ENCODE measurements at places on chromosomes 4 and X.

- no peak for DNase-seq
Observed at GRCh38 chrX:154727871-154728270, 23.0 kb downstream of the GAB3 start.

- no peak for DNase-seq
Observed at GRCh38 chr4:165378745-165379677, at the start of gene CPE. TSS of gene CPE (plus strand) at chr4:165379008. CDS start at chr4:165379222, 214 bp downstream.

DNA sequence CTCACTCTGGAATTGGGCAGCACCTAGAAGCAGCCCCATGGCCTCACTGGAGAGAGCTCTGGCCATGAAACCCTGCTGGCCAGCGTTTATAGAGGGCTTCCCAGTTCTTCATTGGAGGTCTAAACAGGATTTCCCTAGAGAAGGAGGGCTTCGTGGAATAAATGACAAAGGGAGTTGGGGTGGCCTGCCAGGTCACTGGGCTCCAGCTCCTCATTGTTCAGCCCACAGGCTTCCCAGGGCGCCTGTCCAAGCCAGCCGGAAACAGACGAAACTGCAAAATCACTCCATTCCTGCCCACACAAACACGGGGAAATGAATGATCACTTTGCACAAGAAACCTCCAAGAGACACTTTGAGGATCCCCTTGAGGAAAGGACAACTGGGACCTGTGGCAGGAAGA, 189.7 kb downstream of the TSPAN5 start:
- DNase-seq = no peak

DNA sequence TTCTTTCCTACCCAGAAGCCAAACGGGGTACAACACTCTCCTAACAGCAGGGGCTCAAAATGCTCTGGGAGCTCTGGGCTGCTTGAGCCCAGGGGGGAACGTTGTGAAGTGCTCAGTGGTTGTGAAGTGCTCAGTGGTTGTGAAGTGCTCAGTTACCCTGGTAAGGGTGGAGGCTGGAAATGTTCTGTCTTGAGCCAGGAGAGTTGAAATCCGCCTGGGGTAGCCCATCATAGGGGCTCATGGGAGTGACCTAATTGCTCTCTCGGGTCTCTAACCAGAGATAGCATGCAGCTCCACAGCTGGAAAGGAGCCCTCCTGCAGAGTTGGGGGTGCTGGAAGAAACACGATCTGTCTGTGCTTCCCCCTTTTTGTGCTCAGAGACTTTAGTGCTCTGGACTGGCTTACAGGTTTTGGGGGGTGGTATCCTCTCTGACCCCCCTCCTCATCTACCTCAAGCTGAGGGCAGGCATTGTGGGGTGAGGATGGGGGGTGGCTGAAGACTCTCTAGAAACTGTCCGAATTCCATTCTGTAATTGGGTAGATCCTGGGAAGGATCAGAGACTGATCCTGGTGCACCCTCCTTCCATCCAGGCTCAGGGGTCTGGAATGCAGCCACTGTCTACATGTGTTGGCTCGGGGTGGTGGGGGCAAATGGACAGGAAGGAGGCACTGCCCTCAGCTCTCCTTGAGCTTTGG, 2.7 kb downstream of the EFNB1 start:
- DNase-seq = no peak

DNA sequence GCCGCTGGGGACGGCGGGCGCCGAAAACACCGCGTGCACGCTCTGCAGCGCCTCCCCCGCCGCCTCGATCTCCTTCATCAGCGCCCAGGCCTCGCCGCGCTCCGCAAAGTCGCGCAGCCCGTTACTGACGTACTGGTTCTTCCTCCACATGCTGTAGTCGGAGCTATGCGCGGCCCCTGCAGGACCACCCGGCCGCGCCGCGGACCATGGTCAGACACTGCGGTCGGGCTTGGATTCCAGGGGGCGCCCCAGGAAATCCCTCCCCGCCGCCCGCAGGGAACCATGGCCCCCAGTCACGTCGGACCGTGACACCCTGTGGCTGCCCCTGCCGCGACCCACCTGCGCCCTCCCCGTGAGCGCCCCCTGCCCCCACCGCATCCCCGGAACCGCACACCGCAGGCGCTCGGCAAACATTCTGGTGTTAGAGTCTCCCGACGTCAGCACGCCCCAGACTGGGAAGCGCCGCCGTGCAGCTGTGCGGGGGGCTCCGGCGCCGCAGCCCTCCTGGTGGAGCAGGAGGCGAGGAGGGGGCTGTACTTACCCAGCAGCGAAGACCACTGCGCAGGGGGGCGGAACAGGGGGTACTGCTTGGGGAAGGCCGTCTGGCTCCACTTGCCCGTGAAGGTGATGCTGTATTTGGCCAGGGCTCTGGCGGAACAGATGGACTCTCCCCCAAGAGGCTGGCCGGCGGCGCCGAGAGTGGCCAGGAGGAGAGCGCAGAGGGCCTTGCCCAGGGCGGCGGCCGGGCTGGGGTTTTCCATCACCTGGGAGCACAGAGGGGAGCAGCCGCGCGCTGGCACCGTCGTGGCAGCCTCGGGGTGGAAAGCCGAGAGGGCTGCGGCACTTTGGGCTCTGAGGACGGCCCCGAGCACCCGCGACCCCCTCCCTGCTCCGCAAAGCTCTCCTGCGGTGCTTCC, 814 bp downstream of the SPON2 start:
- DNase-seq = no peak

GRCh38 chr4:181958446-181958845, 284.8 kb upstream of the TENM3 start:
- DNase-seq = no peak

GRCh38 chr4:16864199-16864598, 34.2 kb downstream of the LDB2 start:
- DNase-seq = no peak

DNA sequence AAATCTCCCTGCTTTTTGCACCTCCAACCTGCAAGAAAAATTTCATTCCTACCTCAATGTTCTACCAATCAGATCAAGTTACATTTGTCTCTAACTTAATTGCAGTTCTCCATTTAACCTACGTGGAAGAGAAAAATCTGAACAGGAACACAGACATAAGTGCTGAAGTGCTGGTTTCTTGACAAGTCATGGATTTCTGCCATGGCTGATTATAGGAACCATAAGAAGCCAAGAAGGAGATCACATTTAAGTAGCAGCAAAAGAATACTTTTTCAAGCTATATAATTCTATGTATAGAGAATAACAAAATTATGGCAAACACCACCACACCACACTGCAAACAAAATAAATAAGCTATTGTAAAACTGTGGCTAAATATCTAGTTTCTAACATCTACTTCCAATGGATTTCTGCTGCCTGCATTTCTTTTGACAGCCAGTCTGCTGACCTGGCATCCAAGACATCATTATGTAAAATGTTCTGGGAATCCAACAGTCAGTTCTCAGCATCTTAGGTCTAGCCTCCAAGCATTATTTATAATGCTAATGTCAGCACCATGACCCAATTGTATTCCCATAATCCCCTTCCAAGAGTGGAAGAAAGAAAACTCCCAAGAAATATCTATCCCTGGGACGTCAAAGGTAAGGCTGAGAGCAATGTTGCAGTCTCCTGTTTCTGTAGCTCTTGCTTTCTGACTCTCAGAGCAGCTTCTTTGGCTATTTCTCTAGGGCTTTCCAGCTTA, 50.8 kb upstream of the GAB1 start:
- no peak for DNase-seq

GRCh38 chr4:116880625-116881024, 204.8 kb downstream of the TRAM1L1 start:
- DNase-seq = no peak

- DNase-seq = no peak
Observed at GRCh38 chrX:24928114-24928513, 87.7 kb downstream of the ARX start.

DNA sequence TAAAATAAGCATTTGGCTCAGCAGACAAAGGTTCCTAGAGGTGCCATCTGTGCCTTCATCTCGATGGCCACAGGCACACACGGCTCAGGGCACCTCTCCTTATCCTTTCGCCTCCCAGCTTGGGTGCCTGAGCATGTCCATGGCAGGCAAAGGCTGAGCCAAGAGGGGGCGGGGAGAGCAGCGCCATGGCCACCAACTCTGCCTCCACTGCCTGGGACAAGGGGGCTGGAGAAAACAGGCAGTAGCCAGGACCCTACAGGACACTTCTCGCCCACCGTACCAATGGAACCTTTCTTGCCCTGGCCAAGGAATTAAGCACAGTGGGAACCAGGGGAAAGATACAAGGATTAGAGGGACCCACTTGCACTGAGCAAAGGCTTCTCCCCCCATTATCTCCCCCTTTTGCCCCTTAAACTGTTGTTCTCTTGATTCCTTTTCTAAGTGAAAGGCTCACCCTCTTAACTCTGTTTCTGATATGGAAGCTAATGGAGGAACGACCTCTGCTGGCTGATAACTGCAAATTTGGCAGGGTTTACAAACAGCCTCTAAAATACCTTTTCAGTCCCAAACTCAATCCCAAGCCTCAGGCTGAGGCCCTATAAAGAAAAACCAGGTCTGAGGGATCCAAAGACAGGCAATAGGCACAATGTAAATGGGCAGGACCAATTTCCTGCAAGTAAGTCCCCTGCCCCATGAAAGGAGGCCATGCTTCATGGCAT, 335.2 kb downstream of the ADAM29 start:
- DNase-seq = no peak

GRCh38 chr4:177016541-177017141, 223.9 kb upstream of the VEGFC start:
- DNase-seq = no peak

DNA sequence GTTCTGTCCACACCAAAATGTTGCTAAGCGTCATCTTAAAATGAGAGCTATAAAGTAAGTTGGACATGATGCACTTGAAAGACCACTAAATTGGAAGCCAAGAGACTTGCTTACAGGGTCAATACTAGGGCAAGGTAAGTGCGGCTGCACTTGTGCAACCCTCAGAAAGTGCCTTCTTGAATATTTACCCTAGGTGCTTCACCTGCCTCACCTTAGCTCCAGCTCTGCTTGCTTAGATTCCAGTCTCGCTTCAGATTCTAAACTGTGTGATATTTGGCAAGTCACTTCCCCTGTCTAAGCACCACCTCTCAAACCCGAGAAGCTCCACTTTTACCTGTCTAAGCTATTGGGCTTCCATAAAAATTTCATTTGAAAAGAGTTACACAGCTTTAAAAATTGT, 136.5 kb downstream of the GRIA3 start:
- no peak for DNase-seq

- DNase-seq = no peak
Observed at GRCh38 chrX:52420824-52421443, 52.1 kb downstream of the XAGE2 start.

GRCh38 chrX:120301960-120302359, 9.3 kb downstream of the TMEM255A start:
- DNase-seq = no peak

DNA sequence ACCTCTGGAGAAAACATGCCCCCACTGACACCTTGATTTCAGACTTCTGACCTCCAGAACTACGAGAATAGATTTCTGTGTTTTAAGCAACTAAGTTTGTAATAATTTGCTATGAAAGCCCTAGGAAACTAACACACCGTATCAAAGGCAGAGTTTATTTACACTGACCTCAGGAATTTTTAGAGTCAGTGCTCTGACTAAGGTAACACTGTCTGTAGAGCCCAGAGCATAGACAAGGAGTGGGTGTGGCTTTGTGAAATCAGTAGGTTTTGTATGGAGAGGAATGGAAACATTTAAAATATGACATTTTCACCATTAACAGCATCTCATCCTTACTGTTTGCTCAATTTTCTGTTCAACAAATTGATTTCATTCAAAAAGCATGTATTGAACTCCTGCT, 764.4 kb upstream of the PCDH10 start:
- no peak for DNase-seq

- DNase-seq = no peak
Observed at GRCh38 chrX:106707771-106708454, 18.6 kb upstream of the RNF128 start.

All from stimulated activated CD4-positive, alpha-beta T cell treated with anti-CD3 and anti-CD28 coated beads, Interleukin-1b, Interleukin-23, amount 100 ng/mL, for 24 hours (primary cell).